ENCODE measurements at places on chromosomes 4 and X.

GRCh38 chrX:45830343-45830742 is 629.7 kb upstream of the DIPK2B start:
- no peak for DNase-seq

GRCh38 chr4:170674176-170674575 is 584.4 kb upstream of the AADAT start:
- no peak for DNase-seq

- no peak for DNase-seq
These were observed 4.0 kb downstream of the C4orf46 start for GRCh38 chr4:158667651-158668198.

DNA sequence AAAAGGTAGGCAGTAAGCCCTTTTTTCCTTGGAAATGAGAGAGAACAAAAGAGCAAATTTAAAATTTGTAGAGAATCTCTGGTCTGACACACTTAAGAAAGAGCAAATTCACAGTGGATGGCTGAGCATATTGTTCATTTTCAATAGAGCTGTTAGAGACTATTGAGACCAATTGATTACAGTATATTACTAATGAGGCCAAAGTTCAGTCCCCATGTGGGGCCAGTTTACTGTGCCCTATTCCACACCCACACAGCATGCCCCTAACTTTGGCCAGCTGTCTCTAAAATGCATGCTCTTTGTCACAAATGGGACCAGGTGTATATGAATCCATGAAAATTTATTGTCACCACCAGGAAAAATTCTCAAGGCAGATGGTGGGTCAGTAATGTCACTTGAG is 470.5 kb downstream of the PCDH7 start:
- DNase-seq: no peak

- DNase-seq: no peak
These were observed 293.2 kb upstream of the PRPS2 start for GRCh38 chrX:12497832-12498591.

GRCh38 chrX:101655534-101655933 is 4.1 kb downstream of the ARMCX2 start:
- DNase-seq: no peak

DNA sequence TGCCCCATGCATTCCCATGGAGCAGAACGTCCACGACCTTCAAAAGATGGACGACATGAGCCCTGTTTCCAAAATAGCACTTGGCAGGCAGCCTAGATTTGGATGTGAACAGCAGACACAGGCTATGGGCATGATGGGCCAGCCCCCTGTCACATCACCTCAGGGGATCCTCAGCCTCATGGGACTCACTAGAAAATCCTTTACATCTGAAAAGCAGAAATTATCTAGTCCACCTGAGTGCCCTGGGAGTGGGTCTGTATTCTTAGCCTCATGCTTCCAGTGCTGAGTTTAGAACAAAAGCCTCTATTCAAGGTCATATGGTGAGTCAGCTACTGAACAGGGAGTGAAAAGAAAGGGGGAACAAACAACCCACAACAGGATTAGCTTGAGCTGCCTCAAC is 35.8 kb downstream of the GRIA3 start:
- DNase-seq: no peak

DNA sequence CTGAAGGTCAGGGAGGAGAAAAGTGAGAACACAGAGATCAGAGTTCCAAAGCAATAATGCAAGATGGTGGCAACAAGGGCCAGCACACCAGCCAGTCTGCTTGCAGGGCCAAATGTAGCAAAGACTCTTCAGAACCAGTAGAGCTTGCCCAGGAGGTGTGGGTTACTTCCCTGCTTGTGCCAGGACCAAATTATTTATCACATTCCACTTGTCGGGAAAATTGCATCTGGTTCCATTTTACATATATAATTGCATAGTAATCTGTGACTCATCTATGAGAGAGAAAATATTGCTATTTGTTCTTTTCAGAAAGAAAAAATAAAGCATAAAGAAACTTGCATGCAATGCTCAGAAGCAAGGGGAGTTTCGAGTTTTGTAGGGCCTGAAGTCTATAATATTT is 41.4 kb downstream of the MAML3 start:
- no peak for DNase-seq

DNA sequence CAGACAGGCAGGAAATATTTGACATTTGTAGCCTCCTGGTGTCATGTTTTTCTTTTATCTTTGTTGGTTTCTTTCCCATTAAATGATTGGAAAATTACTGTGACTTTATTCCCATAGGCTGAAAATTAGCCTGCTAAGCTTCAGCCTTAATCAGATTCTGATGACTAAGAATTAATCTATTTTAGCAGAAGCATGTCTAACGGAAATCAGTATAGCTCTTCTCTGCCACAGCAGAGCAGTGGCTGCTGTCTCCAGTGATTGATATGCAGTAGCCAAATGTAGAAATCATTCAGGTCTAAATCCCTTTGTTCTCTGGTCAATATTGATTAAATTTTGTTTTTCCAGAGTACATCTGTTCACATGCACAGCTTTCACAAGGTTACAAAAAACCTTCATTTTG is 199.3 kb downstream of the GC start:
- no peak for DNase-seq

DNA sequence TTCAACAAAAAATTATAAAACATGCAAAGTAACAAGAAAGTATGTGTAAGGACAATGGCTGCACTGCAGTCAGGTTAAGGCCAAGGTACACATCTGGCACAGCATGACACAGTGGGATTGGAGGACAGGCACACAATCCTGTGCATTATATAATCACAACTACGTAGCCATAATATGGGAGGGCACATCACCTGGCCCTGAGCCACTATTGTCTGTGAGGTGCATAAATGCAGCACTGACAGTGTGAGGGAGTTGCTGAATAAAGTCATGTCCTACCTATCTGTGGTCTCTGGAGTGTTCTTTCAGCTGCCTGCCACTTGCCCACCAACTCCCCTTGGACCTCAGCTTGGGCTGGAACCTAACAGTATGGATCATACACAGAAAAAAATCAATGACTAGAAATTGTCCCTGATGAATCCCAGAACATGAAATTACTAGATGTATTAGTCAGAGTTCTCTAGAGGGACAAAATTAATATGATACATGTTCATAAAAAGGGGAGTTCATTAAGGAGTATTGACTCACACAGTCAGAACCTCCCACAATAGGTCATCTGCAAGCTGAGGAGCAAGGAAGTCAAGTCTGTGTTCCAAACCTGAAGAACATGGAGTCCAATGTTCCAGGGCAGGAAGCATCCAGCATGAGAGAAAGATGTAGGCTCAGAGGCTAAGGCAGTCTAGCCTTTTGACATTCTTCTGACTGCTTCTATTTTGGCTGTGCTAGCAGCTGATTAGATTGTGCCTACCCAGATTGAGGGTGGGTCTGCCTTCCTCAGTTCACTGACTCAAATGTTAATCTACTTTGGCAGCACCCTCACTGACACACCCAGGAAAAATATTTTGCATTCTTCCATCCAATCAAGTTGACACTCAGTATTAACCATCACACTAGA is 46.4 kb upstream of the KCTD8 start:
- DNase-seq: no peak

DNA sequence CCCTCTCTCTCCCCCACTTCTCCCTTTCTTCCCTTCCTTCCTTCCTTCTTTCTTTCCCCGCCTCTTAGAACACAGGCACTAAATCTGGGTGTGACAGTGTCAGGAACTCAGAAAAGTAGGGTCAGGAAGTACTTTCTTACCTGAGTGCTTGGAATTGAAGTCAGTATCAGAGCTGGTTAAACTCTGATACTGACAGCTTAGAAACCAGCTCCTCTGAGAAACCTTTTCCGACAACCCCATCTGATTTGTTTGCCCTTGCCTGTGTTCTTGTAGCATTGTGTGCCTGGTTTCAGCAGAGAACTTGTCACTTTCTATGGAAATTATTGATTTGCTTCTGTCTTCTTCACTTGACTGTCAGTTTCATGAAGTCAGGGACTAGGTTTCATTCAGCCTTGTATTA is 113.9 kb downstream of the AASDH start:
- no peak for DNase-seq

GRCh38 chr4:178356725-178357124 is 914.5 kb upstream of the AGA start:
- DNase-seq: no peak

DNA sequence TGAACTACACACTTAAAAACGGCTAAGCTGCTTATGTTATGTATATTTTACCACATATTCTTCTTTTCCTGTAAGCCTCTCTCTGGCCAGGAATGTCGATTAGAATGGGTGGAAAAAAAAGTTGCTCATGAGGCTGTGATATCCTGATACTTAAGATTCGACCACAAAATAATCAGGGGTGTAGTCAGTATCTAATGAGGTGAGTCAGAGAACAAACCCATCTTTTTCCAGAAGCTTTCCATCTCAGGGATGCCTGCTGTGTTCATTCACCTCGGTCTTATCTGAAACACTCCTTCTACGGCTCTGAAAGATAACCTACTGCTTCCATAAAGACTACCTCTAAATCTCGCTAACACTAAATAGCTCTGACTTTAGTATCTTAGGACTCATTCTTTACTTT is 142.7 kb upstream of the MAP3K15 start:
- DNase-seq: no peak

DNA sequence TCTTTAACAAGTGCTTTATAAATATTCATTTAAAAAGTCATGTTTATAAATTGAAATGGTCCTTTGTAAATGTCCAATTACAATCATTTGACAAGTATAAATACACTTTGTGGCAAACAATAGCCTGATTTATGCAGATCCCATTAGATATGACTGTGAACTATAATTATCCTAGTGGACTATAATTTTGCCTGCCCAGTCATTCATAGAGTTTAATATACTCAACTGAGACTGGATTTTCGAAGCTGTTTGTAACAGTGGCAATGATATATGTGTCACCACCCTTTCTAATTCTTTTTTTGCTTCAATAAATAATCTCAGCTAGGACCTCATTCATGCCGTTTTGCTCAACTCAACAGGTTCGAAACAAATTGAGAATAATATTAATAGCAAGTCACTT is 732.0 kb downstream of the PCDH18 start:
- no peak for DNase-seq

DNA sequence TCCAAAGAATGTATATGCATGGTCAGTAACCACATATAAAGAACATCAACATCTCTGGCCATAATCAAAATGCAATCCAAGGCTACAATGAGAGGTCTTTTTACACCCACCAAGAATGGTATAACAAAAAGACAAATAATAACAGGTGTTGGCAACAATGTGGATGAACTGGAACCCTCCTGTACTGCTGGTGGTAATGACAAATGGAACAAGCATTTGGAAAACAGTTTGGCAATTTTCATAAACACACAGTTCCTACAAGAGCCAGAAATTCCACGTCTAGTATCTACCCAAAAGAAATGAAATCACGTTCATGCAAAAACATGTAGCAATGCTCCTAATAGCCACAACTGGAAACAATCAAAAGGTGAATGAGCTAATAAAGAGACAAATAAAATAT is 11.7 kb downstream of the UGT2B4 start:
- DNase-seq: no peak

DNA sequence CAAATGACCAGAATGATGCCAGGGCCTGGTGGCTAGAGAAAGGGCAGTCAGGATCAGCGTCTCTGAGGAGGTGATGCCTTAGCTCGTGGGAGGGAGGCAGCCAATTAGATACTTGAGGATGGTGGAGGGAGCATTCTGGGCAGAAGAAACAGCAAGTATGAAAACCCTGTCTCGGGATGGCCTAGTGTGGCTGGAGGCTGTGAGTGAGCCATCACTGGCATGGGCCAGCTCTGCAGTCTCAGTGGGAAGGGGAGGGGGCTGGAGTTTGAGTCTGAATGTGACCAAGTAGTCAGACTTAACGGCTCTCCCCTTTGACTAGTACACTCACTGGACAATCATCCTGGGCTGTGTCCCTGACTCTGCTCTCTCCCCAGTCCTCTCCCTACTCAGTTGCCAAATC is 7.1 kb downstream of the CNGA2 start:
- DNase-seq: no peak

GRCh38 chr4:82084747-82085146 is 289.0 kb downstream of the HNRNPD start:
- DNase-seq: no peak

GRCh38 chr4:153579872-153580271 is 104.2 kb upstream of the TLR2 start:
- no peak for DNase-seq

DNA sequence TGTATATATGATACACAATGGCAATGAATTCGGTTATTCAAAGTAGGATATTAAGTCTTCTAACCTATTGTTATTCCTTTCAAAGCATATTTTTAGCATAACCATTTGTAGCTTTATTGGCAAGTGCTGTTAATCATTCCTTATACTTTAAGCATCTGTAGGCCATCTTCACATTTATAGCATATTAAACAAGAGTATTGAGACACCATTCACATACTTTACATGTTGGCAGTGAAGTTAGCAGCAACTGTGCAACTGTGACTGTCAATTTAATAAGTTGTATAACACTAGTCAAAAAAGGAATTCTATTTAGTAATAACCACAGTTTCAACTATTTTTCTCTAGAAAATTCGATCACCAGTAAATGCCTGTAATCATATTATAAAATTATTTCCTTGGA is 107.3 kb upstream of the MYOZ2 start:
- no peak for DNase-seq

DNA sequence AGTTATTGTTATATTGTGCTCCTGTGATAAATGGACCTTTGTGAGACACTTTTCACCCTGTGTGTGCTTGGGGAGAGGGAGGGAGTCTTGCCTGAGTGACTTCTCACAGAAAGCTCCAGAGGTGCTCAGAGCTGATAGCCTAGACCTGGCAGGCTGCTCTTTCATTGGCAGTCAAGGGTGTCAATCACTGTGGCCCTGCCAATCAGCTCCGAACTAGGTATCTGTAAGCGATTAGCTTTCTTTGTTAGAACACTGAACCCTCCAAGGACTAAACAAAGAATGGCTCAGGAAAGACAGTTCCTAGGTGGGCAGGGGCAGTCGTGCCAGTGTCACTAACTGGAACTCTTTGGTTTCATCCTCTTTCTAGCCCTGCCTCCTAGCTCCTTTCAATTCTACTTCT is 2.7 kb upstream of the NALF2 start:
- no peak for DNase-seq

DNA sequence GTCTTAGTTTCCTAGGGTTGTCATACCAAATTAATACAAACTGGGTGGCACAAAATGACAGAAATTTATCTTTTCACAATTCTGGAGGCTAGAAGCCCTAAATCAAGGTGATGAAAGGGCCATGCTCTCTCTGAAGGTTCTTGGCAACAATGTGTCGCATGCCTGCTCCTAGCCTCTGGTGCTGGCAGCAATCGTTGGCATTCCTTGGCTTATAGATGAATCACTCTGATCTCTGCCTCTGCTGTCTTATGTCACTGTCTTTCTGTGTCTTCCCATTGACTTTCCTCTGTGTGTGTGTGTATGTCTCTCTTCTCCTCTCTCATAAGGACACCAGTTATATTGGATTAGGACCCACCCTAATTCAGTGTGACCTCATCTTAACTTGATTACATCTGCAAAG is 15.9 kb upstream of the INTU start:
- no peak for DNase-seq

GRCh38 chrX:53081925-53082772 is at the start of gene TSPYL2:
Gene TSPYL2, plus strand, starts transcription at chrX:53082367. Its CDS starts 132 bp downstream, at chrX:53082499.
- peak; percentile 93 for DNase-seq
